ENCODE measurements at places on chromosomes 6 and 20.

- DNase-seq, result no peak
These were observed 217.1 kb upstream of the THBS2 start for GRCh38 chr6:169470790-169471189.

DNA sequence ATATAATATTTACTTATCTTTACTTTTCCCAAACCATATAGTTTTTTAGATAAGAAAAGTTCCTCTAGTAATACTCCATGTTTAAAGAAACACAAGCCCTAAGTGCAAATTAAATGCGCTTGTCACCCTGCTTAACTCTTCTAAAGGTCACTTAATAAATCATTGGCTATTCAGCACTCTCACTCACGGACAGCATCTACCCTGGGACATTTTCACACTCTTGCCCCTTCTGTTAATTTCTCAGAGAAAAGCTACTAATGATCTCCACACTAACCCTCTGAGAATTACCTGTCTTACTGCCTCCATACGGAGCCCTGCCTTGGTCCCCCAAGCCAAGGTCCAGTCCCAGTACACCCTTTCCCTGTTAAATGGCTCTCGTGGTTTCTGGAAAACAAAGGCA, 102.2 kb downstream of the NRN1 start:
- DNase-seq, result no peak

- DNase-seq, result no peak
These were observed 212.7 kb upstream of the FOXA2 start for GRCh38 chr20:22797103-22797502.

DNA sequence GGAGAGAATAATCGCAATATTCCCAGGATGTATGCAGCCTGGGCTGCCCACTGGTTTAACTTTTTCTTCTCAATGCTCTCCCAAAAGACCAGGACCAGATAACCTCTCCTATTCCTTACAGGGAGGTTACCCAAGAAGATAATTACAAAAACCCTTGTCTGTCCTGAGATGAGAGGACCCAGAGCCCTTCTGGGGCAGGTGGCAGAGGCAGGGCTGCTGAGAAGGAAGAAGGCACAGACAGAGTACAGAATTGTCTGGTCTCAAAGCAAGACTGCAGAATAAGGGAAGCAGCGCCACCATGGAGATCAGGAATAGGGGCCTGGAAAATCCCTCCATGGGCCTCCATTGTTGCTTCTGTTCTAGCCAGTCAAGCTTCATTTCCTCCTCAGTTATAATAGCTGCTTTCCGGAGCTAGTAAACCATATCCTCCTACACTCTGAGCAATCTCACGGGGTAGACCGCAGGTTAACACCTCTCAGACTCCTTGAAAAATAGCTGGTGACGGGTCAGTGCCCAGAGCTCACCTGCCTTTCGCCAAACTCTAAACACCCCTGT, 463 bp upstream of the HLA-DMB start:
- no peak for DNase-seq

DNA sequence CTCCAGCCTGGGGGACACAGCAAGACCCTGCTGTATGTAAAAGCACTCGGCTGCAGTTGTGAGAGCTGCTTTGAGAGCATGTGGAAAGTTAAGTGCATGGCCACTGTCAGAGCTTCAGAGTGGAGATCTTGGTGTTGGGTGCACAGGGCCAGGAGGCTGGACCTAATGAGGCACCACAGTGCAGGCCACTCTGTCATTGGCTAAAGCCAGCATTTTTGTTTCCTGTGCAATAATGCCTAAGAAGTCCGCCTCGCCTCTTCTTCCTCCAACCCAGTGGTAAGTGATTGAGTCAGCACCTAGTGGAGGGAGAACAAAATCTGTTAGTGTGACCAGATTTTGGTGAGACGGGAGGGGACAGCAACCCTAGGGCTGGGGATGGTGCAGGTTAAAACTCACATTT, 60.6 kb downstream of the SSR1 start:
- no peak for DNase-seq

Measured in OCI-M1 (cell line).